ENCODE measurements at places on chromosomes 5 and 9.

GRCh38 chr9:78510035-78510434, 213.1 kb downstream of the PSAT1 start:
- DNase-seq, result no peak

DNA sequence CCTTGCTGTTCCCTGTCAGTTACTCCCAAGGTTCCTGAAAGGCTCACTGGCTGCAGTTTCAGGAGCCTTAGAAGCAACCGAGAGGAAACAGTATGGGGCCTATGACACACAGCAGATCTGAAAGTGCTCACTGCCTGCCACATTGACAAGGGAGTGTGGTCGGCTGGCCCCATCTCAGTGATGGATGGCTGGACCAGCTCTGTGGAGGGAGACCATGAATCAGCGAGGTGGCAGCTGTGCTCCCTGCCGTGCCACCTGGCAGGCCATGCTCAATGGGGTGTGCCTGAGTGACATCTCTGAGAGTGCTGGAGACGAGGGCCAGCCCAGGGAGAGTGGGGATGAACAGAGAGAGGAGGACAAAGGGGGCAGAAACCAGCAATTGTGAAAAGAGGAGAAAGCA, 49.1 kb downstream of the DOCK2 start:
- no peak for DNase-seq

DNA sequence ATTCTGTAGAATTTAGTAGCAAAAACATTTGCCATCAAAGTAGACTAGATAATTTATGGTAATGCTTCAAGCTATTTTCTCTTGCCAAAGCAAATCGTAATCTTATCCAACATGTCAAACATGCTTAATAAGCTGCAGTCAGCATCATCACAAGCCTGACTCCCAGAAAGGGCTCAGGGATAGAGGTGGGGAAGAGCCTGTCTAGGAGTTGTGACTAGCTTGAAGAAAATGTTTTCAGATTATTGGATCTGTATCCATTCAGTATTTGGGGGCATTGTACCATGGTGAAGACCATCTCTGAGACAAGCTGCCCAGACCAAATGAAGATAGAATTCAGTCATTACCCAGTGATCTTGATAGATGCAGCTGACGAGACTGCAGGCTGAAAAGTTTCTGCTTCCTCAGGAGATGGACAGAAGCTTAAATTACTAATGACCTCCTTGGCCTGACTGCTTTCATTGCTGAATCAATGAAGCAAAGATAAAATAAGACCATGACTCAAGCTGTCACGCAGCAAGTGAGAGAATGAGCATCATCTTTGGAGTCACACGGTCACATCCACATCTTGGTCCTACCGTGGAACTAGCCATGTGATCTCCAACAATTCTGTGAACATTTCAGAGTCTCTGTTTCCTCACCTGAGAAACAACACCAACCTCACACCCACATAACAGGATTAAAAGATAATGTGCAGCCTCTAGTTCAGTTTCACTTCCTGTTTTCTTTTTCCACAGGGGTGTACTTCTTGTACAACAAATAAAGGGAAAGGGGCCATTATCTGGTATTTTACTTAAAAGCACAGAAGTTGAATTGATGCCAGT, 9.4 kb downstream of the ERAP2 start:
- no peak for DNase-seq

DNA sequence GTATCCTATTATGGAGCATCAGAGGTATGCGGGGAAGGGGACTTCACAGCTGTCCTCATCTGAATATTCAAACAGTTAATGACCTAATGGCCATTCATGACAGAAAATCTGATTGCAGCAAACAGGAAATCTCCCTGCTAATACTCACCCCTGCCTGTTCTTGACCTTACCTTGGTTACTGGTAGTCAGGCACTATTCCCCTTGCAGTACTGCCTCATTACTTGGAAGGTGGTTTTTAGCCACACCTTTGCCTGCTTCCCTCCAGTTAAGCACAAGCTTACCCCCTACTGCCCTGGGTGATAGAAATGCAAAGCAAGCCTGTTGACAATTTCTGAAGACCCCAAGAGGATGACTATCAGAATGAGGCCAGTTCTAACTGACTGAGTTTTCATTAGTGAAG, 332.4 kb downstream of the NTRK2 start:
- DNase-seq, result no peak

- DNase-seq, result no peak
These were observed 54.0 kb upstream of the CNOT6 start for GRCh38 chr5:180439911-180440769.

- DNase-seq, result peak; percentile 72
These were observed 473.6 kb upstream of the TNC start for GRCh38 chr9:115591584-115591984.

DNA sequence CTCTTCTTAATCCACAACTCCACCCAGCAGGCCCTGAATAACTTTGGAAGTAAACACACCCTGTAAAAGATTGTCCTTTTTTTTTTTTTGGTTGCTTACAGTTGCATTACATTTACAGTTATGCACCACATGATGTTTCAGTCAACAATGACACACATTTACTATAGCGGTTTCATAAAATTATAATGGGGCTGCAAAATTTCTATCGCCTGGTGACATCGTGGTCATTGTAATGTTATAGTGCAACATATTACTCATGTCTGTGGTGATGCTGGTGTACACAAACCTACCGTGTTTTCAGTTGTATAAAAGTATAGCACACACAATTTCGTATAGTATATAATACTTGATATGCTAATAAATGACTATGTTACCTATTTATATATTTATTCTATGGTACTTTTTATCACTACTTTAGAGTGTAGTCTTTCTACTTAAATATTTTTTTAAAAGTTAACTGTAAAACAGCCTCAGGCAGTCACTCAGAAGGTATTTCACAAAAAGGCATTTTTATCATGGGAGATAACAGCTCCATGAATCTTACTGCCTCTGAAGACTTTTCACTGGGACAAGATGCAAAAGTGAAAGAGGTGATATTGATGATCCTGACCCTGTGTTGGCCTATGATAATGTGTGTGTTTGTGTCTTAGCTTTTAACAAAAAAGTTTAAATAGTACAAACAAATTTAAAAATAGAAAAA, 695.4 kb upstream of the CDH18 start:
- no peak for DNase-seq

- DNase-seq, result peak; percentile 92
These were observed 10.3 kb downstream of the LYSMD3 start for GRCh38 chr5:90519081-90519480.
